Thyroid gland (tissue), 4 donors: ENCODE measurements at places on chromosomes 13 and 19. TPM values are rescaled to one million over a fixed set of nuclear protein-coding genes. Genes with fewer than 3 reads are reported as not detected.

The CGB5 gene
- 0.56 TPM for total RNA-seq

The IGFL1 gene
- not detected for total RNA-seq

The CCNA1 gene
- 0.94 TPM for total RNA-seq

The KCNC3 gene
- total RNA-seq, result 32.8 TPM

The CCL25 gene
- total RNA-seq, result not detected

DNA sequence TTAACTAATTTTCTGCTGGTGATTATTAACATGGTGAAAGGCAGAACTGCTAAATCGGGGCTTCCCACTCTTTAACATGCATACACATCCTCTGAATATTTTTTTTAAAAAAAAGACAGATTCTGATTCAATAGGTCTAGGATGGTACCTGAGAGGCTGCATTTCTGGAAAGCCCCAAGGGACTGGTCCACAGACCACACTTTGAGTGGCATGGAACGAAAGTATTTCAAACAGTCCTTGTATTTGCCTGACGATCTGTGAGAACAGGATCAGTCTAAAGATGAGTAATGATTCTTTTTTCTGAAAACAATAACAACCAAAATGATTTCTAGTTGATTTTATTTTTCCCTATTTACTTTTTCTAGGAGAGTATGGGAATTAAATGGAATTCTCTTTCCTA lies 16.7 kb upstream of the SPART start:
- no peak for DNase-seq

DNA sequence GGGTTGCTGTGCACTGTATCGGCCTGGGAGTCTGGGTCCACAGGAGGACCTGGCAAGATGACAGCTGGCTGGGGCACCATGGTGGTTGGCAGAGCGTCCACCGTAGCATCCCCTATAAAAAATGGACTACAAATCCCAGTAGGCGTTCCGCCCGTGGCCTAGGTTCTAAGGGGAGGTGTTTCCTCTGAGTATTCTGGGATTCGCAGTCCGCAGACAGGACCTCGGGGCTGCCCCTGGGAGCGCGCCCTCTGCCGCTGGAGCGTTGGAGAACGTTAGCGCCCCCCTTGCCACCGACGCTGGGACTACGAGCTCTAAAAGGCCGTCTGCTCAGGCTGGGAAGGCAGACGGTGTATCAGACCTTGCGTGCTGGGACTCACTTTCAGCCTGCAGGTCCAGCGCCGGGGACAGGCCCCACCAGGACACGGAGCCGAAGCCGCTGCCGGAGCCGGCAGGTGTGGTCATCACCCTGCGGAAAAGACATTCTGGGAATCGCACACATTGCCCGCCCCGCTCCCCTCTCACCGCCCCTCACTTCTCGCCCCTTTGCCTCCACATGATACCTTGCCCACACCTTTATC lies 372 bp downstream of the DNAAF3 start:
- DNase-seq, result peak; percentile 45

GRCh38 chr19:14116918-14117578 lies 514 bp downstream of the PRKACA start:
- peak; percentile 35 for DNase-seq
